ENCODE measurements at places on chromosomes 3 and 15.

DNA sequence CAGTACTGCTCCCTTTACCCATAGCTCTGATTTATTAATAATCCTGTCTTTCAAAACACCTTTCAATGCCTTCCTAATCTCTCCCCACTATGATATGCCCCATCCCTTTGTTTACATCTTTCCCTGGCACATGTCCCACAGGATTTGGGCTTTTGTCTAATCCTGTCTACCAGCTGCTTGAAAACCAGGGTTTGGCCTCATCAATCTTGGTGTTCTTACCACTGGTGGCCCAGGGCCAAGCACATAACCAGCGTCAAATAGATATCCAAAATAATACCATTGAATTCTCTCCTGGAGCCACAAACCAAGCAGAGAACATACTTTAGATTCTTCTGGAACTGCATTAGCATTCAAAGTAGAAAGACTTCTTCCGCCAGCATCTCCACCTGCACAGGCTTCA is 104.8 kb upstream of the PPP2R3A start:
- no peak for DNase-seq

DNA sequence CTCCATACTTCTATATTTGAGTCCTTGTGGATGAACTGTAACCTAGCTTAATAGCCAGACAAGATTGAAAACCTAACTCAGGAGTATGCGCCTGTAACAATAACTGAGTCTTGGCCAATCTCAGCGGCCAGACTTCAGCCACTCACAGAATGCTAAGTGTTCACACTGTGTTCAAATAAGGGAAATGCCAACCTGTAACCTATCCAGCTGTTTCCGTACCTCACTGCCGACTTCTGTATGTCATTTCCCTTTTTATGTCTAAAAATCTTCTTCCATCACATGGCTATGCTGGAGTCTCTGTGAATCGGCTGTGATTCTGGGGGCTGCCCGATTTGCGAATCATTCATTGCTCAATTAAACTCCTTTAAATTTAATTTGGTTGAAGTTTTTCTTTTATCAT is 169.2 kb downstream of the NFKBIZ start:
- DNase-seq = no peak

GRCh38 chr3:126031981-126032471 is 51.9 kb downstream of the SLC41A3 start:
- no peak for DNase-seq

DNA sequence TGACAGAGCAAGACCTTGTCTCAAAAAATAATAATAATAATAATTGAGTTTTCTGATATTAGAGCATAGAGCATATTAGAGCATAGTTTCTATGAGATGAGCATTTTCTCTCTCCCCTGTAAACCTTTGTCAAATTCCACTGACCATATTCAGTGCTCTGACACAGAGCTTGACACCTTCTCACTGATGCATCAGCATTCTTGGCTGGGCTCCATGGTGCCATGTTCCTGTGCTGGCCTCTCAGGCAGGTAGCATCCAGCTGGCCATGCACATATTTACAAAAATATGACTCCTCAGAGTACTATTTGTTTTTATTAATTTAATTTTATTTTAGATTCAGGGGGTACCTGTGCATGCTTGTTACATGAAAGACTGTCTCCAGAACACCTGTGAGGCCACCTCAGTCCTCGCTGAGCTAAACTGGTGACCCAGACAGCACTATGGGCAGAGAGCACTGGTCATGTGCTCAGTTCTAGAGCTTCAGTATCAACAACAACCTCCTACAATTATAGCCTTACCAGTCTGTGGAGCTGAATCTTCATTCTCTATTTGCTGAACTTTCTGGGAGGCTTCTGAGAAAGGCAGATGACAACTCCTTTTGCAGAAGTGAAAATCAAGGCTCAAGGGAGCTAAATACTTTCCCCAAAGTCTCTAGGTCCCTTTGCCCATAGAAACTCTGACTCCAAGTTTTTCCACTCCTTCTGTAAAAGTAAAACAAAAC is 21.6 kb upstream of the SLC28A2 start:
- no peak for DNase-seq

DNA sequence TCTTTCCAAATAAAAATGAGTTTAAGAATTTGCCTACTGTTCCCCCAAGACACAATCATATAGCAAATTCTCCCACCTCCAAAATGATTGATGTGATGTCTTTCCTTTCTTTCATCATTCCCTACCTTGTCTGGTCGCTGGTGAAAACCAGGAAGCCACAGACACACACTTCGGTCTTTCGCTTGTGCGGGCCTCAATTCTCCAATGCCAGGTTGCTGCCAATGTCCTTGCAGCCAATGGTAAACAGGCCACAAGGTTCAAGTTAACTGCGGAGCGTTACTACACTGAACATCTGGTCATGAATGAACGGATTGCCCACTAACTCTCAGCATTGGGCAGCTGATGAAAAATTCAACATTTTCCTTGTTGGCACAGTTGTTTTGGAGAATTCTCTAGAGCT is 192.2 kb downstream of the FOXP1 start:
- DNase-seq = no peak

GRCh38 chr3:61829722-61830350 is 268.5 kb downstream of the PTPRG start:
- DNase-seq = no peak

- no peak for DNase-seq
These were observed 325.0 kb downstream of the OTOL1 start for GRCh38 chr3:161821591-161821990.

- DNase-seq = no peak
These were observed 90.2 kb upstream of the ABHD17C start for GRCh38 chr15:80604583-80605575.

DNA sequence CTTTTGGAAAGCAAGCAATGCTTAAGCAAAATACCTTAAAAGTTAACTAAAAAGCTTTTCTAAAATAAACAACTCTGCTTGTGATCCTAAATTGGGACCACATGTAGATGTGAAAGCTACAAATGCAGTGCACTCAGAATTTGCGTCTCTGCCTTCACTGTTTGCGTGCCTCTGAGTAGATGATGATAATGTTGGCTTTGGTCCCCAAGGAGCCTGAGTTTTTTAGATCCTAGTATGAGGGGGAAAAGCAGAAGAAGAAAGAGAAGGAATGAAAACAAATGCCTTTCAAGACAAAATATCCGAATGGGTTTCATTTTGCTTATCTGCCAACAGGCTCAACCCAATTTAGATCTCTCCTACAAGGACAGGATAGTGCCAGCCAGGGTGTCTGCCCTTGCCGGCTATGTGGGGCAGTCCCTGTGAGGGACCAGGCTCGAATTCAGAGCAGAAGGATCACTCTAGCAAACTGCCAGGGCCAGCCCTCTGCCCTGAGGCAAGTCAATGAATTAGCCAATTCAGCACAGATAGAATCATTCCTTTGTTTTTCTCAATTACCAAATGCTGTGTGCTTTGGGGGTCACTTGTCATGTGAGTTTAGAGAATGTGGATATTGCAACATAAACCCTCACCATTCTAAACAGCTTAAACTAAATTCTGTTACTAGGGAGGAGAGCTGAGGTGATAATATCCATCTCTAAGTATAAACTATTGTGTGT is 28.5 kb downstream of the SCG5 start:
- DNase-seq = no peak

DNA sequence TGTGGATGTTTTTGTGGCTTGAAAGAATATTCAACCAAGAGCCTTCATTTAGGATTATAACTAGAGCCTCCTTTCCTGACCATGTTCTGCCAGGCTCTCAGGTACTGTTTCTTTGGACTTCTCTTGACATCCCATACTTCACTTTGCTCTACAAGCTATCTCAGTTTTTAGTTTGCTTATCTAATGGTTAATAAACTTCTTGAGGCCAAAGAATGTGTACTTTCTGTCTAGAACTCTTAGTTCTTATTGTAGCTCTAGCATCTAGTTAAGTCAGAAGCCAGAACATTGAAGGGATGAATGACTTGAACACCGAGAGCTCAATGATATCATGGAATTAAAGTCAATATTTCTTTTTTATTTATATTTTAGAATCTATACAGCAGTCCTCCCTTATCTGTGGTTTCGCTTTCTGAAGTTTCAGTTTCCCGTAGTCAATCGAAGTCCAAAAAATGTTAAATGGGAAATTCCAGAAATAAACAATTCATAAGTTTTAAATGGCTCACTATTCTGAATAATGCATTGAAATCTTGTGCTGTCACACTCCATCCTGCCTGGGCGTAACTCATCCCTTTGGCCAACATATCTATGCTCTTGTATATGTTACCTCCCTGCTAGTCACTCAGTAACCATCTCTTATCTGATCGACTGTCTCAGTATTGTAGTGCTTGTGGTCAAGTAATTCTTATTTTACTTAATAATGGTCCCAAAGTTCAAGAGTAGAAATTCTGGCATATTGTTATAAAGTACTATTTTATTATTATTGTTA is 368.6 kb upstream of the RBMS3 start:
- no peak for DNase-seq

GRCh38 chr3:57951066-57951882 is 56.9 kb upstream of the FLNB start:
- DNase-seq = no peak

DNA sequence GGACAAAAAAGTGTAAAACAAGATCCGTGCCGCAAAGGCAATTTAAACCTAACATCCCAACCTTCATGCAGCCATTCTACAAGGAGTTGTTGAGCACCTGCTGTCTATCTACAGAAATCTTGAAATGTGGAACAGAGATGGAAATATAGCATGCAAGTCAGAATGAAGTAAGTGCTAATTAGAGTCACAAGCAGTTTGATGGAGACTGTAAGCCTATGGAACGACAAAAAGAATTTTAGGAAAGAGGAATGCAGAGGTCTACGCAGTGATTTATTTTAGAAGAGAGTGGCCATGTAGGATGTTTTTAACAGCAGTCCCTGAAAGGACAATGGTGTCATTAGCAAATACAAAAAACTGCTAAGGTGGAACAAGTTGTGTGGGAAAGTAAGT is 851 bp upstream of the DCBLD2 start:
- DNase-seq = no peak

DNA sequence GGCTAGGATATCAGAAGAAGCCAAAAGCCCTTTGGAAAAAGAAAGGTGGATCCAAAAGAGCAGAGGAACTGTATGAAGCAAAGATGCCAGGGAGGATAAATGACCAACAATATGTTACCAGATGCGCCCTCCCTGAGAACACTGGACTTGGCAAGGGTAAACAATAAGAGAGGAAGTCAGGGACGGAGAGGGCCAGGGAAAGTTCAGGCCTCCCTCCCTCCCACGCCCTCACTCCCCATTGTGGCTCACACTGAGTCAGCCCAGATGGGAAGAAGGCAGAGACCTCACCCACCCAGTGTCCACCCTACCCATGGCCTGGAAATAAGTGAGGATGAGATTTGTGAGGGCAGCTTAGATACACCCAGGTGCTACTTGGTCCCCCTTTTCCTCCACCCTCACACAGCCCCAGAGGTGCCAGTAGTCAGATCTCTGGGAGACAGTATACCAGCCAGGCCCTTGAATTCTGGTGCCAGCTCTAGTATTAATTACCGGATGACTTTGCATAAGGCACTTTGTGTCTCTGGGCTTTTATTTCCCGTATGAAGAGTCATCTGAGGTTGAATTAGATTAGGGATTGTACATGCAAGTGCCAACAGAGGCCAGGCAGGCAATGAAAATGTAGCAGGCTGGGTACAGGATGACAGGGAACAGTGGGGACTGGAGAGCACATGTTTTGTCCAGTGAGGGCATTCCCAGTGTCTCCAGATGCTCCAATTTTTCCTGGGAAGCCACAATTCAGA is 35.1 kb upstream of the FRMD4B start:
- no peak for DNase-seq

- no peak for DNase-seq
These were observed 140.8 kb downstream of the OSBPL10 start for GRCh38 chr3:31840252-31840651.

DNA sequence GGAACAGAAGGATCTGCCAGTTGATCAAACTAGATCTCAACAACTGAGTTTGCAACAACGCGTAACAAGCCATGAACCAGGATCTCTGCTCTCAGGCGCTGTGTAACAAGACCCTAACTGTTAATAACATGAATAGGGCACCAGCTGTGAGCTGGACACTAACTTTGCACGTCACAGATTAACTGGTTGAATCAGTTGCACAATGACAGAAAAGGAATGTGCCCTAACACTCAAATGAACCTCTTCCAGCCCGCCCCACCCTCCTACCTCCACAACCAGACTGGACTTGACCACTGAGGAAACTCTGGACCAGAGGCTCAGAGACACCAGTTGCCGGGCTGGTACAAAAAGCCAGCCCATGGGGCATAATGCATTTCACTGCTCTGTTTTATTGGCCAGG is 34.3 kb downstream of the MCF2L2 start:
- no peak for DNase-seq

DNA sequence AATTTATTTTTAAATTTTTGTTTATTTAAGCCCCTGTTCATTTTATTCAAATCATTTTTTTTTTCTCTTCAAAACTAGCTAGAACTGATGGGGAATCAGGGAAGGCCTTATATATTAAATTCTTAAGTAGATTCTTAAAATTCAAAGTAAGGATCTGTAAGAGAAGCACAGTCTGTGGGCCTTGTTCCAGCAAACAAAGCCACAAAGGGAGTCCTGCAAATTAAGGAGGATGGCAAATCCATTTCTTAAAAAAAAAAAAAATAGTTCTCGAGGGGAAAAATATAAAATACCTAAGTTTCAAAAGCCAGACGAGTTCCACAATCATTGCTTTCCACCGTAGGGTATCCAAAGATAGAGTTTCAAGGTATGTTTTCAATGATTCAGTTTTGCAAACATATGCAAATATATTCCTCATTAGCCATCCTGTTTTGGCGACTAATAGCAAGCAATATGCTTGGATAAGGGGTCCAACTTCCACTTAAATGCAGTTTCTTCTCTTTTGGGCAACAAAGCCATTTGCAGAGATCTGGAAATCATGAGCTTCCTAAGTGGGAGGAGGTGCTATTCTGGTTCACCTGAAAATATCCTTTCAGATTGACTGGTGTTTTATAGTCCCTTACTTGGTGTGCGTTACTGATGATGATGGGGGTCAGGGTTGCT is 46.8 kb downstream of the CDIN1 start:
- DNase-seq = no peak

DNA sequence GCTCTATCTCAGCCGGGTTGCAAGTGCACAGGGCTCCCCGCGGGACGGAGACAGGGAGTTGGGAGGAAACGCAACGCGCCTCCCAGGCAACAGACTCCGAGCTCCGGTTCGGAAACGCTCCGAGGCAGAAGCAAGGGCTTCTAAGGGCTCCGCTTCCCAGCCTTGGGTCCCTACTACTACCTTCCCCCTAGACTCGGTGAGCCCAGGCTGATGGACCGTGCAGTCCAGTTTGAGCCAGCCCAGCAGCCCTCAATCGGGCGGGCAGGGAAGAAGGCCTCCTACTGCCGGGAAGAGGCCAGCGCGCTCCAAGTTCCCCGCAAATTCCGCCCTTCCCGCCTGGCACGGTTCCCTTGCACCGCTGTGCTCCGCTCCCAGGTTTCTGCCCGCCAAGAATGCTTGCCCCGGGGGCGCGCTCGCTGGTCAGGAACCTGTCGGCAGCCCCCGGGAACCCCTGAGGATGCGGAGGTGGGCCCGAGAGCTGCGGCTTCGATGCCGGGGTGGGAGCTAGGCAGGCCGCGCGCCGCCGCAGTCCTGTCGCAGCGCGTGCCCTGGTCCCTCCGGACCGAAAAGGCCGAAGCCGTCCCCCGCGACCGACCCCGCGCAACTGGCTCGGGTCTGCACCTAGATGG is 728 bp downstream of the TRANK1 start:
- DNase-seq = peak; percentile 54

GRCh38 chr3:194658477-194659242 is 13.3 kb downstream of the LSG1 start:
- no peak for DNase-seq

Data from activated CD4-positive, alpha-beta T cell treated with anti-CD3 and anti-CD28 coated beads, Interleukin-2, amount 50 U/mL, for 48 hours (primary cell).